Large intestine (tissue), 12 donors: ENCODE measurements at places on chromosomes 2 and 18. TPM values are rescaled to one million over a fixed set of nuclear protein-coding genes. Genes with fewer than 3 reads are reported as not detected.

The IL36G gene
- 0.51 TPM for polyA plus RNA-seq

The LRP2 gene
- 4.4 TPM for polyA plus RNA-seq

The RPS27A gene
- 2,483 TPM for polyA plus RNA-seq

The GPAT2 gene
- 1.7 TPM for polyA plus RNA-seq

The SCG2 gene
- 82.8 TPM for polyA plus RNA-seq

The MRPL19 gene
- polyA plus RNA-seq: 38.0 TPM

The RUFY4 gene
- 0.69 TPM for polyA plus RNA-seq

The CROCC2 gene
- 0.09 TPM for polyA plus RNA-seq

The ESPNL gene
- polyA plus RNA-seq: 1.5 TPM

The CCDC195 gene
- polyA plus RNA-seq: not detected

The SERPINB13 gene
- not detected for polyA plus RNA-seq

The COL4A4 gene
- 0.22 TPM for polyA plus RNA-seq

The PDE11A gene
- 1.5 TPM for polyA plus RNA-seq

The POTEI gene
- 0.10 TPM for polyA plus RNA-seq

The MYO3B gene
- polyA plus RNA-seq: 0.30 TPM

The SCYGR4 gene
- 0.03 TPM for polyA plus RNA-seq

The CNTNAP5 gene
- polyA plus RNA-seq: 2.2 TPM

The NAB1 gene
- 48.3 TPM for polyA plus RNA-seq

The TLX2 gene
- 5.0 TPM for polyA plus RNA-seq

The DSC3 gene
- polyA plus RNA-seq: 3.4 TPM

The LYG2 gene
- 0.16 TPM for polyA plus RNA-seq

The CAPN14 gene
- 0.13 TPM for polyA plus RNA-seq

The ANKRD30BL gene
- polyA plus RNA-seq: 0.09 TPM

The CD8A gene
- polyA plus RNA-seq: 2.1 TPM

The IFIH1 gene
- polyA plus RNA-seq: 17.6 TPM

The TSGA10 gene
- 10.0 TPM for polyA plus RNA-seq

The SPHKAP gene
- 0.16 TPM for polyA plus RNA-seq

The SP9 gene
- not detected for polyA plus RNA-seq

The CRYGC gene
- not detected for polyA plus RNA-seq

The ITGB6 gene
- 11.5 TPM for polyA plus RNA-seq

The KHK gene
- polyA plus RNA-seq: 232 TPM

The CCDC141 gene
- 0.70 TPM for polyA plus RNA-seq

The CACNB4 gene
- polyA plus RNA-seq: 1.8 TPM
